Bronchus fibroblast of lung (primary cell): ENCODE measurements at places on chromosomes 4 and X. TPM values are rescaled to one million over a fixed set of nuclear protein-coding genes. Genes with fewer than 3 reads are reported as not detected.

Gene SLC9B1
- total RNA-seq, result 0.30 TPM in 1 of 2 replicates, not detected in the other

Gene GAGE12H
- total RNA-seq, result not detected in 2 replicates

Gene TEX11
- not detected in 2 replicates for total RNA-seq

Gene NSUN7
- 0.67 and 0.74 TPM in 2 replicates for total RNA-seq

Gene HPGDS
- total RNA-seq, result not detected in 2 replicates

Gene SPARCL1
- total RNA-seq, result under 0.01 TPM in 1 of 2 replicates, not detected in the other

Gene EGF
- 0.15 TPM in 1 of 2 replicates, not detected in the other for total RNA-seq

Gene IGSF1
- total RNA-seq, result under 0.01 TPM in 1 of 2 replicates, not detected in the other

Gene MFSD8
- 6.1 and 6.6 TPM in 2 replicates for total RNA-seq

Gene APEX2
- total RNA-seq, result 15.5 and 15.8 TPM in 2 replicates

Gene EXOC1L
- not detected in 2 replicates for total RNA-seq

Gene PGAM4
- not detected in 2 replicates for total RNA-seq

Gene VCX3B
- total RNA-seq, result not detected in 2 replicates

Gene NPY1R
- not detected in 2 replicates for total RNA-seq

Gene UGT2B17
- total RNA-seq, result not detected in 2 replicates

Gene FABP2
- not detected in 2 replicates for total RNA-seq

Gene NCAPG
- total RNA-seq, result 28.2 and 42.7 TPM in 2 replicates
